ENCODE measurements at places on chromosomes 5 and 9. TPM values are rescaled to one million over a fixed set of nuclear protein-coding genes. Genes with fewer than 3 reads are reported as not detected.

Gene TSLP
- total RNA-seq, result not detected

Gene RIOK2
- 32.5 TPM for total RNA-seq

Gene GPRIN1
- total RNA-seq, result 18.9 TPM

Gene TMOD1
- 1.4 TPM for total RNA-seq

Gene CAMK4
- 0.39 TPM for total RNA-seq

Gene ATP10B
- total RNA-seq, result not detected

Gene TMEM174
- not detected for total RNA-seq

Gene CCDC192
- total RNA-seq, result not detected

Gene LSM11
- 1.6 TPM for total RNA-seq

Gene CATSPER3
- total RNA-seq, result 0.69 TPM

Gene IL13
- total RNA-seq, result not detected

Gene B4GALT1
- total RNA-seq, result 57.4 TPM

Gene HCN1
- total RNA-seq, result 0.36 TPM

Gene PCDHGA6
- total RNA-seq, result 0.59 TPM

Gene PCDHA9
- total RNA-seq, result 0.21 TPM

Gene SLC34A1
- not detected for total RNA-seq

Gene CDC20B
- total RNA-seq, result 0.08 TPM

Gene TICAM2
- 1.6 TPM for total RNA-seq

Gene PCDHGB6
- total RNA-seq, result 0.23 TPM

Gene EIF4E1B
- not detected for total RNA-seq

Gene PCDHB2
- total RNA-seq, result 12.8 TPM

Gene ITGA1
- total RNA-seq, result 1.6 TPM

Gene TAF11L5
- total RNA-seq, result not detected

Gene JADE2
- total RNA-seq, result 80.0 TPM

Gene AFAP1L1
- 15.2 TPM for total RNA-seq

Gene MUSK
- not detected for total RNA-seq

Gene DAPK1
- total RNA-seq, result 0.87 TPM

Gene GFRA3
- total RNA-seq, result 1.5 TPM

Gene SPATA31E1
- not detected for total RNA-seq

Gene FBP1
- 0.36 TPM for total RNA-seq

Gene UNC13B
- total RNA-seq, result 35.2 TPM

Gene SOWAHA
- not detected for total RNA-seq

Gene LRRC19
- not detected for total RNA-seq

Gene LCN9
- total RNA-seq, result not detected

Gene HSD17B3
- 0.39 TPM for total RNA-seq

Gene CDH9
- total RNA-seq, result 0.10 TPM

Gene PAPPA
- total RNA-seq, result 1.2 TPM

Gene MEGF10
- not detected for total RNA-seq

Gene IGFBPL1
- 13.7 TPM for total RNA-seq

Gene TXNDC8
- not detected for total RNA-seq

Gene PDZD2
- 0.10 TPM for total RNA-seq

Gene FAM153A
- not detected for total RNA-seq

Gene NSG2
- total RNA-seq, result not detected

Gene CCNB1
- total RNA-seq, result 262 TPM

Gene CLK4
- total RNA-seq, result 23.4 TPM

Gene IFNA4
- total RNA-seq, result not detected

Gene MYO10
- 71.9 TPM for total RNA-seq

Gene BTNL8
- total RNA-seq, result not detected

Gene FAM169A
- total RNA-seq, result 23.1 TPM

Gene PKD2L2
- total RNA-seq, result not detected

Gene IL5
- not detected for total RNA-seq

Gene IFNK
- total RNA-seq, result not detected
